ENCODE measurements at places on chromosomes 5 and 9.
A peak's percentile ranks its signal among the peaks of the same experiment; 100 is the strongest.

DNA sequence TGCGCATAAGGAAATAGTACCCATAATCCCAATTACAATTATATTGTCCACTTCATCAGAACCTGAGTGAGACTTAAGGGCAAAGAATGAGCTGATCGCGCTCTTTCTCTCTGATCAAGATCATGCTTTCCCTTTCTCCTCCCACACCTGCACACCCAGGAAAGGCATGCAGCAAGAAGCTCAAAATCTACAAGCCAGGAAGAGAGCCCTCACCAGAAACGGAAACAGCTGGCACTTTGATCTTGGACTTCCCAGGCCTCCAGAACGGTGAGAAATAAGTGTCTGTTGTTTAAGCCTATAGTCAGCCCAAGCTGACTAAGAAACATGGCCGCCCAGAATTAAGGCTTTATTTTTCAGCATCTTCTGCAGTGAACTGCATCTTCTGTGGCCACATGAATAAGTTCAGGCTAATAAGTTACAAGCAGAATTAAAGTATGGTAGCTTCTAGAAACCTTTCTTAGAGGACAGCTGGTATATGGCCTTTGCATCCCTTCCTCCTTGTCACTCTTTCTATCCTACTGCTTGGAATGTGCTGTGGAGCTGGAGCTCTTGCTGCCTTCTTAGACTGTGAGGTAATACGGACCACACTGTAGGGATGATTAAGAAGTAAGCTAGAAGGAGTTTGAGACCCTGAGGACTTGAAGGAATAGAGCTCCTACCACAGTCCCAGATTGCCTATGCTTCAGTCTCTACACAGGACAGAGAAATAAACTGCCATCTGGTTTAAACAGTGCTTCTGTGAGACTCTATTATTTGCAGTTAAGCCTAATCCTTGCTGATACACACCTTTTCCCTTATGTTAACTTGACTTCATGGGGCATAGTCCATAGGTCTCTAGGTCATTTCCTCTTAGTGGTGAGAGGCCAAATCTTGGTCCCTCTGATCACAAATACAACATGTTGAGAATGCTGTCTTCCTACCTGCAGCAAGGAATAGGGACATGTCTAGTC lies 17.2 kb downstream of the OR2S2 start:
- DNase-seq: no peak

DNA sequence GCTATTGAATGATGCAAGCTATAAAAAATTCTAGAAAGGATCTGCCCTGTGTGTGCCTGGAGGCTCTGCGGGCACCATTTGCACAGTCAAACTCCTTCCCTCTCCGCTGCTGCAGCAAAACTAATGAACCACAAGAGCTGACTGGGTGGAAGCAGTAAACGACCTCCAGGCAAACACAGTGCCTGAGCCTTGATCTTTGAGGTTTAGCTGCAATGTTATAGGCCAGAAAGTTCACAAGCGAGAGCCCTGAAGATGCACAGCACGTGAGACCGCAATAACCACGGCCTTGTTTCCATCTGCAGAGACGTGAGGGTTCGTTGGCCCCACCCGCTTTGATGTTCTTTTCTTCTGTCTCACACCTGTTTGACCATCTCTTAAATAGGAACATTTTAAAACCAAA lies 69.2 kb upstream of the S1PR3 start:
- no peak for DNase-seq

DNA sequence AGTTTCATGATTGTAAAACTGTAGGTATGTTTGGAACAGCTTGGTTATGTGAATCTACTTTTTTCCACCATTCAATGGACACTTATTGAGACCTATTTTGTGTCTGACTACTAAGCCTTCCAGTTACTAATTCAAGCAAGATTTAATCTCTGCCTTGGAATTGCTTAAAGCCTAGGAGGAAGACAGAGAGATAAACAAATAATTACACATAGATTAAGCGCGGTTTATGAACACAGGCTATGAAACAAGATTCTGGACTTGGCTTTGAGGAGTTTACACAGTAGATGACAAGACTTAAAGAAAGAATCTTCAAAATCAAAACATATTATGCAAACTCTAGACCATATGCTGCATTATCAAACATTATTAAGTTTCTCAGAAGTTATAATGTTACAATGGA lies 340.4 kb downstream of the RASEF start:
- no peak for DNase-seq

DNA sequence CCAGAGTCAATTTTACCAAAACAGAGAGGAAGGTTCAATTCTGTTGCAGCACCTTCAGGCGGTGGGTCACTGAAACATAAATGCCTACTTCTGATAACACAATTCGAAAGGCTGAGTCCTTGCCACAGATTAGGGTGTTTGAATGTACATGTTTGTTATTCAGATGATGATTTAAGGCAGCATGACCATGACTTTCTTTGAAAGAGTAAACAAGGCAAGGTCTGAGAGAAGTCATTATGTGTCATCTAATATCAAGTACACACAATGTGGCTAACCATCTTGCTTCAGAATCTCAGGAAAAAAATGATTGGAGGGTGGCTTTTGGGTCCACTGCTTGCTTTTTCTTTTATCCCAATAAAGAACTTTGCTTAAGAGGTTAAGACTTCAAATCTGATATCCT lies 457.5 kb downstream of the TAF11L14 start:
- no peak for DNase-seq

DNA sequence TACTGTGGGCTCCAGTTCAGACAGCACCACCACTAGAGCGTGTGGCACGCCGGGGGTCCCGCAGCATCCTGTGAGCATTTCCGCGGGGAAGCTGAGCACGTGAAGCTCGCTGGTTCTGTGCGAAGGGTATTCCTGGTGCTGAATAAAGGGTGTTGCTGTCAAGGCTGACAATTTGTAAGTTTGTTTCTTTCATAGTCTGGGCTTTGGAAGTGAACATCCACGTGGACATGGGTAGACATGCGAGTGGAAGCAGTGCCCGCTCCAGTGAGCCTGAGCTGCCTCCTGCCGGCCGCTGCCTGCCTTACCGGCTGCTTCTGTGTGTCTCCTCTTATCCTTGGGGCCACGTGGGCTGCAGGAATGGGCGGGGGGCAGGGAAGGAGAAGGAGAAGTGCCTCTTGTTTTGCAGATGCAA lies 14.7 kb downstream of the NDUFS6 start:
- no peak for DNase-seq

- DNase-seq: peak; percentile 86
Observed at GRCh38 chr5:142769793-142770649, at the start of gene ARHGAP26. ARHGAP26 (plus strand) TSS chr5:142770377; CDS start chr5:142770762, 385 bp downstream.

- DNase-seq: no peak
Observed at GRCh38 chr5:100706776-100707175, 171.6 kb downstream of the FAM174A start.

DNA sequence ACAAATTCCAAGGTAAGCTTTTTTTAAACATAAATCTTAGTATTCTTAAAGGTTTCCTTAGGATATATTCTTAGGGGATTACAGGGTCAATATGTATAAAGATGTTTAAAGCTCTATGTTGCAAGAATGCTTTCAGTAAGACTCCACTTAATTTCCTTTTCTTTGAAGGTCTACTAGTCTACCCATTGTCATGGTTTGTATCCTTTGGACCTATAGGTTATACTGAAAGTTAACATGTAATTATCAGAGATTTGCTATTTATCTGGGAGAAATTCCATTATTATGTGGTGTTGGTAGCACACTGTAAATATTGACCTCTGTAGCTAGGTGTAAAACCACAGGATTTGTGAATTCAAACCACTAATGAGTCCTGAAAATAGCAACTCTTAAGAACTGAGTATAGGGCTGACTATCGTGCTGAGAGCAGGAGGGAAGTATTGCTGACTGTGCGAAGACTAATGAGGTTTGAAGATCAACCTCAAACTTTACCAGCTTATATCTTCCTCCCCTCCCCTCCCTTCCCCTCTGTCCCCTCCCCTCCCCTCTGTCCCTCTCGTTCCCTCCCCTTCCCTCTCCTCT lies 85.6 kb downstream of the GADD45G start:
- no peak for DNase-seq

GRCh38 chr5:143837306-143837848 lies 25.4 kb downstream of the HMHB1 start:
- no peak for DNase-seq

DNA sequence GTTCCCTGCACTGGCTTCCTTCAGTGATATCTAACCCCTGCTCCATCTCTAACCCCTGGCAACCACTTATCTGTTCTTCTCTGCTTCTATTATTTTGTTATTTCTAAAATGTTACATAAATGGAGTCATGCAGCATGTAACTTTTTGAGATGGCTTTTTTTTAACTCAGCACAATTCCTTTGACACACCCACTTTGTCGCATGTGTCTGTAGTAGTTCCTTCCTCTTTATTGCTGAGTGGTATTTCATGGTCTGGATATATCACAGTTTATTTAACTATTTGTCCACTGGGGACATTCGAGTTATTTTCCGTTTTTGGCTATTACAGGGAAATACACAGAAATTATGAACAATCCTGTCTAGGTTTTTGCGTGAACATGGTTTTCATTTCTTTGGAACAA lies 200.2 kb downstream of the TRIO start:
- no peak for DNase-seq
